SHP77 (cell line): ENCODE measurements at places on chromosomes 5 and 9.

DNA sequence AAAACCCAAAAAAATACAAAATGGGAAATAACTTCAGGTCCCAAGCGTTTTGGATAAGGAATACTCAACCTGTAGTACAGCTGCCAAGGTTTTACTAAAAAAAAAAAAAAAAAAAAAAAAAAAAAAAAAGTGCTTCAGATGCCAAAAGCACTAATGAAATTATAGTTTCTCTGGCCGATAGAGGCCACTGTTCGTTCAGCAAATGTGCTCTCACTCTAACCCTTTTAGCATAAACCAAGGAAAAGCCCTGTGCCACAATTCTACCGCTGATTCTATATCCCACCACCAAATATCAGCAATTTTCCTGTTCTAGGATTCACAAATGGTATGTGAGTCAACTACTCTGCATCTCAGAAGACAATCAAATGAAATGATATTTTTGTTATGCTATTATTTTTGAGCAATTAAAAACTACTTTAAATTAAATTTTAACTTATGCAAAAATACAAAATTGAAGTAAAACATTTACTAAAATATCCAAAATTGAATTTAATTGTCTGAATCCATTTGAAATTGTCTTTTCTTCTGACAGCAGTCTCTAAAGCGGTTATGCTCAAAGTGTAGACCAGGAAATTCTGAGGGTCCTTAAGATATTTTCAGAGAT lies 79.8 kb downstream of the RICTOR start:
- peak; percentile 14 for DNase-seq

GRCh38 chr5:137218471-137218870 lies 280.7 kb downstream of the SPOCK1 start:
- no peak for DNase-seq

- DNase-seq: no peak
Observed at GRCh38 chr9:137501457-137501856, 42.3 kb upstream of the NSMF start.

DNA sequence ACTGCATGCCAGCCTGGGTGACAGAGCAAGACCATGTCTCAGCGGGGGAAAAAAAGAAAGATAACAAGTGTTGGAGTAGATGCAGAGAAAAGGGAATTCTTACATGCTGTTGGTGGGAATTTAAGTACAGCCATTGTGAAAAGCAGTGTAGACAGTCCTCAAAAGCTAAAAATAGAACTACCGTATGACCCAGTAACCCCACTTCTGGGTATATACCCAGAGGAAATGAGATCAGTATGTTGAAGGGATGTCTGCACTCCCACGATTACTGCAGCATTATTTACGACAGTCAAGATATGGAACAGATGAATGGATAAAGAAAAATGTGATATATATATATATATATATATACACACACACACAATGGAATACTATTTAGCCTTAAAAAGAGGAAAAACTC lies 225.3 kb upstream of the SLC24A2 start:
- DNase-seq: no peak

DNA sequence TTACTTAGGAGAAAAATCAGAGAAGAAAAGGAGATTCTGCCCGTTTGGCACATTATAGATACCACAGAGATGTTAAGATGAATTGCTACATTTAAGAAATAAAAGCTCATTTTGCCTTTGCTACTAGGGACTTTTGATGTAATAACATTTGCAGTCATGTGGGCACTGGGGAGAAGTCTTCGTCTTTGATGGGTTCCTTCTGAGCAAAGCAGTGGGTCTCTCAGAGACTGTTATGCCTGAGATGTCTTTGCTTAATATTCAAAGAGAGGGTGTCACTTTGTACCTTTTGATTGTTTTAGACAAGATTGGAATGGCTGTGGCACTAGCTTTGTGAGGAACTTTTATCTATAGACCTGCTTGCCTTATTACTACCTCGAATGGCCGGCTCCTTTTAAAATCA lies 25.0 kb downstream of the SLC25A25 start:
- DNase-seq: no peak

GRCh38 chr9:131769361-131769760 lies 29.5 kb upstream of the RAPGEF1 start:
- no peak for DNase-seq

- no peak for DNase-seq
Observed at GRCh38 chr5:75306746-75307145, 30.3 kb upstream of the HMGCR start.

DNA sequence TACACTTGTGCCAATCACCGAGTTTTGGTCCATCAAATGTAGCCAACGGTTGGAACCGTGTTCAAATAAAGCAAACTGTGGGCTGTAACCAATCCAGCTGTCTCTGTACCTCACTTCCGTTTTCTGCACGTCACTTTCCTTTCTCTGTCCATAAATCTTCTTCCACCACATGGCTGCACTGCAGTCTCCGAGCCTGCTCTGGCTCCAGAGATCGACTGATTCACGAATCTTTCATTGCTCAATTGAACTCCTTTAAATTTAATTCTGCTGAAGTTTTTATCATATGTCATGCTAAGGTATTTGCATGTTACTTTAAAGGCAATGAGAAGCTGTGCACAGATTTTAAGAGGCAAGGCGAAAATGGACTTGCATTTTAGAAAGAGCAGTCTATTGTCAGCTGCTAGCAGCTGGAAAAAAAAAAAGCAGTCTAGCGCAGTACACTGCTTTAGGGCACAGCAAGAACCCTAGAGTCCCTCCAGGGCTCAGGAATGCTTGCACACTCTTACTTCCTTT lies 13.2 kb downstream of the TTC39B start:
- DNase-seq: no peak

DNA sequence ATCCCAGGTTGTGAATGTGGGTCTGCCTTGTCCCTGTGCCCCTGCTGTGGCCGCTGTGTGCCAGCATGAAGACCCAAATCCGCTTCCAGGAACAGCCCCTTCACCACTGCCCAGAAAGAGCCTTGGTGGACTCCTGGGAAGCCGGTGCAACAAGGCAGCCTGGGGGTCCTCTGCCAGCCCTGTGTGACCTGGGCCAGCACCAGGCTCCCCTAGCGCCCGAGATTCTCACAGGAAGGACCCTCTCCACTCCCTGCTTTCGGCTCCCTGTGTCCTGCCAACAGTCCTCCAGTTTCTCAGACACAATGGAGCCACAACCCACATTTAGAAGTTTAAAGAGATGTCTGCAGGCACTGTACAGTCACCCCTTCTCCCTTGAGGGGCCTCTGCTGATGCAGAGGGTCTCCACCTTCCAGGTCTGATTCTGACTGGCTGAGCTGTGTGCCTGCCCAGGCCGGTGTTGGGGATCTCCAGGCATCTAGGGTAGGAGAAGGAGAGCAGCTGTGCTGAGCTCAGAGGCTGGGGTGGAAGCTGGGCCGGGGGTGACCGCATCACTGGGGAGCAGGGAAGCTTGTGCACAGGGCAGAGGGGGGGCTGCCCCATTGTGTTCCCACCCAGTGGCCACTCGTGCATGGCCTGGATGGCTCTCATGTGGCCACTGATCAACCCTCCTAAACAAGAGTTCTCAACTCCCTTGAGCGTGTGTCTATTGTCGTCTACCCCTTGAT lies 174.0 kb downstream of the IRX2 start:
- DNase-seq: no peak

GRCh38 chr9:18905028-18905882 lies 127.8 kb downstream of the SAXO1 start:
- DNase-seq: no peak
